GM13977 (cell line): ENCODE measurements at places on chromosomes 7 and 10.

DNA sequence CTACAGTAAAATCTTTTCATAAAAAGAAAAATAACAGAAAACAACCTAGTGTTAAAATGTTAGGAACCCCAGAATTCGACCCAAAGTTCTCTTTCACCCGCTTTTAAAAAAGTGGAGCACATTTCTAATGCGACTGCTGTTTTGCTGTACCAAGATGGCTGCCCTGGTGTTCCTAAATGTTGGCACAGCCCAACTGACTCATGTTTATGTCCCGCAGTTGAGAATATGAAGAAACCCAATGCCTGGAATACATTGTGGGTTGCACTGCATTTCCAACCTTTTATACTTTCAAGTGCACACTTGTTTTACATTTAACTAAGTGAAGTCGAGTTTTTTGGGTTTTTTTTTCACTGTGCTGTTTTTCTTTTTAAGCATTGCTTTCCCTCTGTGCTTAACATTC lies 944 bp downstream of the STEAP1B start:
- no peak for DNase-seq

DNA sequence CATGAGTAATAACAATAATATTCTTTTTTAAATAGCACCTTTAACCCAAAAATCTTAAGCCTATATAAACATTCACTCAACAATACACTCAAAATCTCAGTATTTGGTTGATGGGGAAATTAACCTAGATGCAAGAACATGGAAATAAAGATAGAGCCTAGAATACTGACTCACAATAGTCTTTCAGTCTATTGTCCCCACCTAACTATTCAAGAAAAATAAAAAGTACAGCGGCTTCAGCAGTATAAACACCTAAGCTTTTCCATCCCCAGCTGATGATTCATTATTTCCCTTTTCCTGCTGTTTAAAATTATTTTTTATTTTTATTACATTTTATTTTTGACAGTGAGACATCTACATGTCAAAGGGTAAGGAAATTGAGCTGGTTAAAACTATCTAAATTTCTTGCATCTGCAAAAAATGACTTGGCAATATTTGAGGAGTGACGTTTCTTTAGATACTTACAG lies 201.4 kb downstream of the FZD1 start:
- DNase-seq: no peak

- DNase-seq: no peak
These were observed 14.3 kb upstream of the DAGLB start for GRCh38 chr7:6461946-6462550.

- DNase-seq: no peak
These were observed 145.9 kb downstream of the LRRC4 start for GRCh38 chr7:127885222-127885772.

DNA sequence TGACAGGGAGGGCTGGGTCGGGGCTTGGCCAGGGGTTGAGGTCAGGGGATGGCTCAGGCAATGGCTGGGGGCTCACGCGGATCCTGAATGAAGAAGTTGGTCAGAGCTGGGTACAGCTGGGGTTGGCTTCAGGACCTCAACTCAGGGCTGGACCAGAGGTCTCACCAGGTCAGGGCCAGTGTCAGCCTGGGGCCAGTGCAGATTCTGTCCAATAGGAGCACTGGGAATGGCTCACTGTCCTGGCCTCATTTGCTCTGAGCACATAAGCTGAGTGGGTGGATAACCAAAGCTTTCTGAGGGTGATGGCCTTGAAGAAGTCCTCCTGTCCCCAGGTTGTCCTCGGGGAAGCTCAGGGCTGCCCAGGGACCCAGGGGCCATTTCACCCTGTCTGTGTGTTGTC lies 54.9 kb upstream of the PCBD1 start:
- DNase-seq: no peak

DNA sequence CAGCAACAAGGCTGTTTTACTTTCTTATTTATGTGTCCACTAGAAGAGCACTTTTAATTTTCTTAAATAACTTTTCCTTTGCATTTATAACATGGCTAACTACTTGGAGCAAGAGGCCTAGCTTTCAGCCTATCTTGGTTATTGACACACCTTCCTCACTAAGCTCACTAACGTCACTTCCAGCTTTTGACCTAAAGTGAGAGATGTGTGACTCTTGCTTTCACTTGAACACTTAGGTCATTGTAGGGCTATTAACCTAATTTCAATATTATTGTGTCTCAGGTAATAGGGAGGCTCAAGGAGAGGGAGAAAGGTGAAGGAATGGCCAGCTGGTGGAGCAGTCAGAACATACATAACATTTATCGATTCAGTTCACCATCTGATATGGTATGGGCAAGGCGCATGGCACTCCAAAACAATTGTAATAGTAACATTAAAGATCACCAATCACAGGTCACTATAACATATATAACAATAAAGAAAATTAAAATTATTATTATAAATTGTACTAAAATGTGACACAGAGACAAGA lies 95.0 kb upstream of the FAM20C start:
- no peak for DNase-seq

- no peak for DNase-seq
These were observed 481.0 kb downstream of the TNS3 start for GRCh38 chr7:47100817-47101435.

DNA sequence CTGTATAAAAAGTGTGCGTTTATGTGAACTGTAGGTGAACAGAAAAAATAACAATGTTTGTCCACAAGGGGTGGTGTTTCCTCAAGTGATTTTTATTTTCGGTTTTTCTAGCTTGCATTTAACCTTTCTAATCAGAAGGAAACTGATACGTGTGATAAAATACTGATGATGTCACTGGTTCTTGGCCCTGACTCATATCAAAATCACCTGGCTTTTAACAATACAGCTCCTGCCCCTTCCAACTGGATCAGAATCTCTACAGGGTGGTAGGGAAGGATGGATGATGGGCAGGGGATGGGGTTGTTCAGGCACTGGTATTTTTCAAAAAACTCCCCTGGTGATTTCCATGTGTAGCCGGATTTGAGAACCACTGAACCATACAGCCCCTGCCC lies 10.9 kb downstream of the NPFFR1 start:
- DNase-seq: peak; percentile 77

- DNase-seq: no peak
These were observed 99.7 kb upstream of the NOBOX start for GRCh38 chr7:144503215-144503614.

- no peak for DNase-seq
These were observed 10.6 kb upstream of the TRPV6 start for GRCh38 chr7:142896151-142896550.

GRCh38 chr10:125479059-125479458 lies 203.9 kb downstream of the TEX36 start:
- no peak for DNase-seq

DNA sequence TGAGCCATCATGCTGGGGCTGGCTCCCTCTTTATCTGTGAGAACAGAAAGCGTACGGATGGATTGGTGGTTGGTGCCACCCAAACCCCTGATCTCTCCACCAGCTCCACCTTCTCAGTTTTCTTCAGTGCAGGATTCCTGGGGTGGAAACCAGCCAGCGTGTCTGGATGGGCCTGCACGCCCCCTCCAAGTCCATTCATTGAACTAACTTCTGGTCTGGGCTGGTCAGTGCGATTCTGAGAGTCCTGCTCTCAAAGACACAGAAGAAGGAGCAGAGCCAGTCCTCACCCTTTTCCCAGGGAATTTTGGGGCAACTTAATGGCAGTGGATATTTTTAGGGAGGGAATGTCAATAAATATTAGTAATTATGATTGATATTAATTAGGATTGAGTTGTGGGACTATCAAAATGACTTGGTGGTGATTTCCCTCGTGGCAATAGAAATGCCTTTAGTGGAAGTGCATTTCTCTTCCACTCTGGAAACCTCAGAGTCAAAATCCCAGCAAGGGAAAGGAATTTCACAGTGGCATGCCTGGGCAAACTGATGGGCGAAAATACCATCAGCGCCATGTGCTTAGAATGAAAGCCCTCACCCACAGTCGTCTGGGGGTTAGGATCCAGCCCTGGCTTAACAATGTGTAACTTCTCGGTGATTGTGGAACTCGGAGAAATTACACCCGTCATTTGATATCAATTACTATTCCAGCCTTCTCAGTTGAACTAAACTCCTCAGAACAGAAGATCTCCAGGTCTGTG lies 69.3 kb upstream of the EEPD1 start:
- no peak for DNase-seq

DNA sequence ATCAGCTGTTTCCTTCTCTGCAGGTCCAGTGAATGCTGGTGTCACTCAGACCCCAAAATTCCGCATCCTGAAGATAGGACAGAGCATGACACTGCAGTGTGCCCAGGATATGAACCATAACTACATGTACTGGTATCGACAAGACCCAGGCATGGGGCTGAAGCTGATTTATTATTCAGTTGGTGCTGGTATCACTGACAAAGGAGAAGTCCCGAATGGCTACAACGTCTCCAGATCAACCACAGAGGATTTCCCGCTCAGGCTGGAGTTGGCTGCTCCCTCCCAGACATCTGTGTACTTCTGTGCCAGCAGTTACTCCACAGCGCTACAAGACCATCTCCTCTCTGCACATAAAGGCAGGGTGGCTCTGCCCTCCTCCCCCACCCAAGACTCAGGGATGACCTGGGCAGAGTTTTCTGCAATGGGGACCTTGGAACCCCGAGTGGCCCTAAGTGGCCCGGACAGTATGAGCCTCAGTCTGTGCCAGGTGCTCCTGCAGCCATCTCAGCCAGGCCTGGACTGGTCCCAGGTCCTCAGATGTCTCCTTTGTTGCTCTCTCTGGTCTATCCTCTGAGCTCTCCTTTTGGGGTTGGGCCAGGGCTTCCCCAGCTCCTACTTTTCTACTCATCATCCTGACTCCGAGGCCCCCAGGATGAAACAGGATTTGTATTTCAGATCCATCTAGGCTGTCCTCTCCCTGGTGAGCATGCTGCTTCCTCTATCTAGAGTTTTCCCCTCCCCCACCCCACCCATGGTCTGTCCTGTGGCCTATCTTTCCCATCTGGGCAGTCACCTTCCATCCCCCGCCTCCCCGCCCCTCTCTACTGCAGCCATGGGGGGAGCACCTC lies 212.1 kb upstream of the PRSS58 start:
- DNase-seq: no peak

DNA sequence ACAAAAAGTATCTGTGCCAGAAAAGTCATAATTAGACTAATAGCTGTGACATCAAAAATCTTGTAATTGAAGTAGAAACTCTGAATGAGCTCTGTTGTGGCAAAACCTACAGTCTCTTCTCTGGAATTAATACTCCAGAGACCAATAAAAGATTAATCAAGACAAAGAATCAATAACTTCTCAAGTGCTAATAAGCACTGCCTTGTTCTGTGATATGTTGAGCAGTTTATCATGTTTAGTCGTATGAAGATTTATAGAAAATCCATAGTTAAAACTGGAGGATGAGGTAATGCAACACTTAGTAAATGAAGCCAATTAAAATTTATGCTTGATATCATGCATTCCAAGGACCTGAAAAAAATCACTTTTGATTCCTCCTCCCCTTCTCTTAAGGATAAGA lies 72.3 kb upstream of the RNF32 start:
- no peak for DNase-seq

GRCh38 chr7:2635810-2636701 lies 4.3 kb downstream of the TTYH3 start:
- DNase-seq: no peak

- no peak for DNase-seq
These were observed 83.3 kb upstream of the CTBP2 start for GRCh38 chr10:125243532-125244253.

GRCh38 chr7:74059681-74060588 lies 23.7 kb upstream of the LIMK1 start:
- DNase-seq: no peak

DNA sequence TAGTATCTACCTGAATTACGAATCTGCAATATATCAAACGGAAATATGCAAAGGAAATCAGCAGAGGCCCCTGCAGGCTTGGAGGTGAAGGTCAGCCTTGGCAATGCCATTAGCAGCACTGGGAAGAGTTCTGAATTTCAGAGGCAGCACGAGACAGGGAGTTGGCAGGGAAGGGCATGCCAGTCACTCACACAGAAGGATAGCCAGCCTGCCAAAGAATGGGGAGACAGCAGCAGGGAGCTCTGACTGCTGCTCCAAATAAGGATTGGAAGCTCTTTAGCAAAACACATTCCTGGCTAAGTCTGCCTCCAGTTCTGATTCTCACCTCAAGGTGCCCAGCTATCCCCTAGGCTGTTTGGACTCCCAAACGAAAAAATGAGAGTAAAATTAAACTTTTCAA lies 188.0 kb downstream of the PDE1C start:
- no peak for DNase-seq

GRCh38 chr7:117323305-117323850 lies 520 bp upstream of the WNT2 start:
- peak; percentile 38 for DNase-seq

GRCh38 chr7:28782362-28782761 lies 175.8 kb downstream of the TRIL start:
- no peak for DNase-seq

DNA sequence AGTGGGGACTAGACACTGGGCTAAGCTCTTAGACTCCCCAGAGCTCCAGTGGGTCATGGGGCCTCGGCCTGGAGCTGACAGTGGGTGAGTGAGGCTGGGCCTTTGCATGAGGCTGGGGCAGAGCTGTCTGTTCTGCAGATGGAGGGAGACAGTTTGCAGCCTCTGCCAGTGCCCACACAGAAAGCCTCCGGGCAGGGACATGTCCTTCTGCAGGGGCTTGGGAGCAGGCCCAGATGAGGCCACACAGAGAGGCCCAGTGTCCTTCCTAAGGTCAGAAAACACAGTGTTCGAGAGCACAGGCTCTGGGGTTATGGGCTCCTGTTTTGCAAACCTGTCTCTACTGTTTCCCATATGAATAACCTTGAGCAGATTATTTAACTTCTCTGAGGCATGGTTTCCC lies 25.1 kb upstream of the HK1 start:
- no peak for DNase-seq

DNA sequence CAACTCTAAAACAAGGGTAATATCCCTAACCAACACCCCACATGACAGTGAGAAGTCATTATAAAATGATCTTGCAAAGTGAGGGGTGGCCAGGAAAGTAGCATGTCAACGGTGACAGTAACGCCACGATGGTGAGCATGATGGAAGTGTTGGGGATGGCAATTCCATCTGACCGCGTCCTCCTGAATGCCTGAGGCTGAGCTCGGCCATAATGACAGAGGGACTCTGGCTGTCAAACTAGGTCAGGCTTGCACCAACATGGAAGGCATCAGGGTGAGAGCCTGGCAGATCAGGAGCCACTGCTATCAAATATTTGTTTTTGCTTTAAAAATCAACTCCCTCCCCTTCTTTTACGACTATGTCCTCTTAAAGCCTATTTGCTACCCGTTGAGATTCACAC lies 55.7 kb upstream of the EFCAB10 start:
- no peak for DNase-seq

- no peak for DNase-seq
These were observed 293.4 kb upstream of the MKLN1 start for GRCh38 chr7:131034166-131034881.

DNA sequence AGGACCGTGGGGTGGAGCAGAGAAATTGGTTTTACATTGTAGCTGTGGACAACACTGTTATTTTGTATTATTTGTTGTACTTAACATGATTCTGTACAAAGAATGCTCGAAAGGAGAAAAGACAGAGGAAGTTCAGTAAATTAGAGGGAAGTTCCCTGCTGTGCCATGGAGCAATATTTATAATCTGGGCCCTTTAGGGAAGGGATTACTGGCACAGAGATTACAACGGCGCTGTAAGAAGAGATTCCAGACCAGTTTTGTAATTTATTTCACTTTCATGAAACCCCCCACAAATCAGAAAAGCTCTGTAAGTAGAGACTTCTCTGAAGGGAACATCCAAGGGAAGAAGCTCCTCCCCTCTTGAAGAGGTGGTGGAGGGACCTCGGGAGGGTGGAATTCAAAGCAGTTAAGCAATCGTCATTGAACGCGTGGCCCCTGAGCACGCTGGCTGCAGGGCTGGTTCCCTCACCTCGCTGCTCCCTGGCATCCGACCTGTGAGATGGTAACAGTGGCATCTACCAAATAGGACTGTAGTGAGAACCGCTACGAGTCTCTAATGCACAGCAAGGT lies 113.5 kb downstream of the KLF6 start:
- DNase-seq: no peak
